Activated CD4-positive, alpha-beta T cell treated with anti-CD3 and anti-CD28 coated beads, Interleukin-2, Interleukin-4, amounts not matched to agents 100 ng/mL and 50 ng/mL, durations not matched to agents 16 hours and 8 hours (primary cell): ENCODE measurements at places on chromosomes 4 and X.

DNA sequence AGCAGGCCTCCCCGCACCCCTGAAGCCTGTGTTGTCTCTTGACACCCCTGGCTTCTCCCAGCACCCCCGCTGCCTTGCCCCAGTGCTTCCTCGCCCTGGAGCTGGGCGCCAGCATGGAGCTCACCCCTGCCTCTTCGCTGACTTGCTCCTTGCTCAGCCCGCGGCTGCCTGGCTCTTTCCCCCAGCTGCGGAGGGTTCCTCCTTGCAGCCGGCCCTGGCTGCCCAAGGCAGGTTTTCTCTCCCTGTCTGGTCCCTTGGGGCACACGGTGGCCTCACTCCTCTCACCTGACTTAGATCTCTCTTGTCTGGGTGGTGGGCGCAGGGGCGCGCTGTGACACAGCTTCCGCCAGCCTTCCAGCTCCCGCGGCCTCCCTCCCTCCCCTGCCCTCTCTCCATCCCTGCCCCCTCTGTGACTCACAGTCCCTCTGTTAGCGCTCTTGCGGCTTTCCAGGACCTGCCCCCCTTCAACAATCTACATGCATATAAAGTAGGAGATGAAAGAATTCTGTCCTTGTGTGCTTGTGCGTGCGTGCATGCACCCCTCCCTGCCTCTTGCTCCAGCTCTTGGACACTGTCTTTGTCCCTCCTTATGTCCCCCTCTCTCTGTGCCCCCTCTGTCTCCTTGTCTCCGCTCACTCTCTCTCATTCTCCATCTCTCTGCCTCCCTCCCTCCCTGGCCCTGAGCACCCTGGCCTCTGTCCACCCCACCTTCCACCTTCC lies 2.2 kb downstream of the PLXNB3 start:
- DNase-seq: no peak

DNA sequence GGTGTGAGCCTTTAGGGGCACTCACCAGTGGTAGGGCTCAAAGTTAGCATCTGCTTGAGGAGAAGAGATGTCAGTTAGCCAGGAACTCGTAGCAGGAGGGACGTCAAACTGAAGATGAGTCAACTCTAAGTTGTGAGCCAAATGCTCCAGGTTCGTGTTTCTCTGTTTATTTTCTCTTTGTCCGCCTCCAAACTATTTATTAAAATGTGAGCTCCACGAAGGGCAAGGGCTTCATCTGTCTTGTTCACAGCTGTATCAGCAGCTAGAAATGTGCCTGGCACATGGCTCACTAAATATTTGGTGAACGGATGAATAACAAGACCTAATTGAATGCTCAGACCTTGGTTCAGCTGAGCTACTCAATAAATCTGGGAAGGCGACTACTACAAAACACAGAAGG lies 248.9 kb downstream of the BCOR start:
- DNase-seq: no peak

- DNase-seq: peak; percentile 53
These were observed 1.9 kb downstream of the TACC3 start for GRCh38 chr4:1723131-1723801.

DNA sequence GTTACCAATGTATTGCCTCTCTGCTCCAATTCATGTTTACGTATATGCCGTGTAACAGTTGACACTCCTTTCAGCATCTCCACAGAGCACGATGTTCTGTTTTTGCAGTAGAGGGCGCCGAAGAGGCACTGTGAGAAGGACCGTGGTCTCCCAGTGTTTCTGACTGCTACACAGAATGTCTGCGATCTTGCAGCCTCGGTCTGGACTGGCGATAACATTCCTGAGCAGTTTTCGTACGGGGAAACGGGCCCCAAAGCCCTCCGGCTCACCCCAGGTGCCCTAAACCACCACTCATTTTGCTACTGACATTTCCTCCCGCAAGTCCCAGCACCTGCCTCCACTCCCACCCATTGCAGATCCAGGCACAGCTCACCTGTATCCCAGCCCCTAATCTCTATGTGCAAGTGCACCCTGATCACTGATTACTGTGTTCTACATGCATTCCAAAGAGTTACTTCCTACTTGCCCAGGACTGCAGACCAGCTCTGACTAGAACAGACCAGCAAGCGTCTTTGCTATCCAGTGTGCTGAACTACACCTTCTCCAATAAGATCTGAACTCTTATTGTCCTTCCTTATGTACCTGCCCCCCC lies 12.4 kb upstream of the NFXL1 start:
- peak; percentile 63 for DNase-seq

GRCh38 chr4:105130945-105131344 lies 15.7 kb upstream of the TET2 start:
- DNase-seq: no peak

- no peak for DNase-seq
These were observed 19.6 kb upstream of the CA5B start for GRCh38 chrX:15718283-15718970.

- no peak for DNase-seq
These were observed 211.5 kb upstream of the DDX53 start for GRCh38 chrX:22788221-22788620.

DNA sequence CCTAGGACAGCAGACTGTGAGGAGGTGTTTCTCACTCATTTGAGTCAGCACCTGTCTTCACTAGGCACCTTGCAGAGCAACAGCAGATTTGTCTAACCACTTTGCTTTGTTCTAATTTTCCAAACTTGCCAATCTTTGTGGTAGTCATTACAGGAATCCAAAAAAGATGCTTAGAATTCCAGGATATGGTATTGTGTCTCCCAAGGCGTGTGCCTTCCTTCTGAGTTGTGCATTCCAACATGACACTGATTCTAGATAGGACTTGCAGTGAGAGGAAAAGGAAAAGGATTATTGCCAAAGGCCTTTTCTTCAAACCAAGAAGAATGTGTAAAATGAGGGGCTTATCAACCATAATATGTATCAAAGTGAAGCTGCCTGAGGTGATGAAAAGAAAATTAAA lies 126.2 kb downstream of the MAPK10 start:
- DNase-seq: no peak

GRCh38 chrX:154011376-154012335 lies 8.0 kb downstream of the IRAK1 start:
- DNase-seq: no peak

GRCh38 chr4:38677441-38677840 lies 13.4 kb downstream of the KLF3 start:
- no peak for DNase-seq

GRCh38 chr4:138251938-138252337 lies 9.8 kb upstream of the SLC7A11 start:
- DNase-seq: no peak

GRCh38 chr4:123941306-123941705 lies 544.7 kb downstream of the SPRY1 start:
- DNase-seq: no peak

GRCh38 chr4:39732728-39733127 lies 34.8 kb downstream of the UBE2K start:
- peak; percentile 39 for DNase-seq

DNA sequence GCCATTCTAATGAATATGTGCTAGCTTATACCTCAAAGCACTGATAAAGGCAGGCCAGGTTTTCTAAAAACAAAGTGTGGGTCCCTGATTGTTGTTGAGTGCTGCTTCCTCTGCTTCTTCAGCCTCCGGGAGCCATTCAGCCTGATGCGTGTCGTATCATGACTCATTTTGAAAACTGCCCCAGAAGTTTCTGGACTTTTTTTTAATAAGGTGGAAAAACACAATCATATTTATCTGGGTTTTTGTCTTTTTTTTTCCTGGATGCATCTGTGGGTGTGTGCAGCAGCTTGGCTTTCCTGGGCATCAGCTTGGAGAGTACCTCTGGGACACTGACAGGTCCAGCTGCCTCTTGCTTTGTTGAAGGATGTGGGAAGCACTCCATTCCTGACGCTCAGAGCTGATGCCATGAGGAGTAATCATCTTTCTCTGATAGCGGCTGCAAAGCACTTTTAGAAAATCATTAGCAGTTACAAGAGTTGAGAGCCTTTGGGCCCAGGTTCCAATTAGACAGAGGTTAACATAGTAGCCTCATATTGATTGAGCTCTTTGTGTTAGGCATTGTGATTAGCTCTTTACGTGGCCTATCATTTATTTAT lies 66.9 kb downstream of the PARM1 start:
- DNase-seq: no peak

- no peak for DNase-seq
These were observed 456.1 kb downstream of the KCTD8 start for GRCh38 chr4:43992552-43992951.

DNA sequence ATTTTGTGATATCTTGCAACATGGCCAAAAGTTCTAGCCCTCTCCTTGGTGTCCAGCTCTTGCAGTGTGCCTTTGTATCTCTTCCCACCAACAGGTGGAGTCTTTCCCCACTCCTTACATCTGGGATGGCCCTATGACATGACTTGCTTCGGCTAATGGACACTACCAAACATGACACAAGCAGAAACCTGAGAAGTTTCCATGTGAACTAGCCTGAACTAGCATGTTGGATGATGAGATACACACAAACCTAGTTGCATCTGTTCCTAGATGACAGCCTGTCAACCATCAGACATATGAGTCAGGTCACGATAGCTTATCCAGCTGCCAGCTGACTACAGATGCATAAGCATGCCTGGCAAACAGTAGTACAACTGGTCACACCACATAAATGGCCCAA lies 207.5 kb upstream of the FTHL17 start:
- DNase-seq: no peak
